ENCODE measurements at places on chromosomes 7 and 10.

- no peak for DNase-seq
Observed at GRCh38 chr10:49381111-49381900, 14.6 kb downstream of the DRGX start.

GRCh38 chr7:134813663-134814396 is 34.4 kb downstream of the CALD1 start:
- DNase-seq, result no peak

DNA sequence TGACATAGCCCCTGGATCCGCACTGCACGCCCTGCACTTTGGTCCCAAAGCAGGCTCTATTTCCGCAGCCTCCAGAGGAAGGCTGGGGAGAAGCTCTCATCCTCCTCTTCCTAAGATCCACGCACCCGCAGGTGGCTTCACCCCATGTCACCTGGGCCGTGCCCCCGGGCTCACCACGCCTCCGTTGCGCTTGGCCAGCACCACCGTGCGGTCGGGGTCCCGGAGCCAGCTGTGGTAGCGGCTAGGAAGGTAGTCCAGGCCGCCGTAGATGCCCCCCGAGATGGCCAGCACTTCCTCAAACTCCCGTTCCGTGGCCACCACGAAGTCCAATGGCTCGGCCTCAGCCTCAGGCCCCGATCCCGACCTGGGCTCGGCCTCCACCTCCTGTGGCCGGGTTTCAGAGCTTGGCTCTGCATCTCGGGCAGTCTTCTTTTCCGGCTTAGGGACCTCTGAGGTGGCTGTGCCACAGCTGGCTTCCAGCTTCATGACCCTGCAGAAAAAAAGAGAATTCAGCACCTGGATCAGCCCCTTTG is 5.7 kb downstream of the NAT16 start:
- no peak for DNase-seq

GRCh38 chr10:12716042-12716441 is 285.5 kb downstream of the CCDC3 start:
- no peak for DNase-seq

GRCh38 chr10:60456053-60456452 is 66.4 kb upstream of the ANK3 start:
- no peak for DNase-seq

GRCh38 chr7:25216837-25217236 is 11.4 kb downstream of the NPVF start:
- DNase-seq, result no peak

DNA sequence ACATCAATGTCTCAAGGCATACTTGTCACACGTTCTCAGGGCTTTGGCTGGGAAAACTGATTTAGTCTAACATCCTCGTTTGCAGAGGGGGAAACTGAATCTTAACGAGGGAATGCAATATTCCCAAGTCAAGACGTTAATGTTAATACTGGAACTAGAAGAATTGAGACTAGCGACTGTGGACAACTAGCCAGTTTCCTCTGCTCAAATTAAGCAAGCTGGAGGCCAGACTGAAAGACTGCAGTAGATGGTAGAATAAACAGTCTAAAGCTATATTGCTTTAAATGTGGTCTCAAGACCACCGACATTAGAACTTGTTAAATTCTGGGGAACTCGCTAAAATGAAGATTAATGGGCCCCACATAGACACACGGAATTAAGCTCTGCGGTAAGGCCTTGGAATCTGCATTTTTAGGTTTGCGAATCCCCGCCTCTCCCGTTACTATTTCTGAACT is 639 bp upstream of the TFAM start:
- DNase-seq, result no peak

All from stimulated activated CD4-positive, alpha-beta T cell treated with anti-CD3 and anti-CD28 coated beads, Interleukin-1b, Interleukin-23, amount 100 ng/mL, for 4 hours (primary cell).